HL-60 (cell line): ENCODE measurements at places on chromosomes 6 and 20.

- no peak for DNase-seq
These were observed 12.7 kb upstream of the FAM83C start for GRCh38 chr20:35304956-35305355.

GRCh38 chr20:22383156-22383555, 201.2 kb downstream of the FOXA2 start:
- DNase-seq: no peak

DNA sequence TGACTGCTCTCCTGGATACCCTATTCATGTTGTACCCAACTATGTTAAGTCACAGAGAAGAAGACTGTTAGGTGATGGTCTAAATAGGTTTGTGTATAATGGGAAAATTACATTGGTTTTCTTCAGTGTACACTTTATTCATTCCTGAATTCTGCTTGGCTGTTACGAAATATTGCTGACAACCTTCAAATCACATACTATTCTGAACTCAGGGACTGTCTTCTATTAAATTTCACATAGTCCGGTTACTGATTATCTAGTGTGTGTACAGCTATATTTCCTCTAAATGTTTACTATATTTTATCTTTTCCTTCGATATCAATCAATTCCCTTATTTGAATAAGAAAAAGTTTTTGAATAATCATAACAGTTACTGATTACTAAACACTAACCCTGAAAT, 1090.3 kb upstream of the CITED2 start:
- DNase-seq: no peak

- no peak for DNase-seq
These were observed 336.3 kb downstream of the CD83 start for GRCh38 chr6:14453712-14454472.

DNA sequence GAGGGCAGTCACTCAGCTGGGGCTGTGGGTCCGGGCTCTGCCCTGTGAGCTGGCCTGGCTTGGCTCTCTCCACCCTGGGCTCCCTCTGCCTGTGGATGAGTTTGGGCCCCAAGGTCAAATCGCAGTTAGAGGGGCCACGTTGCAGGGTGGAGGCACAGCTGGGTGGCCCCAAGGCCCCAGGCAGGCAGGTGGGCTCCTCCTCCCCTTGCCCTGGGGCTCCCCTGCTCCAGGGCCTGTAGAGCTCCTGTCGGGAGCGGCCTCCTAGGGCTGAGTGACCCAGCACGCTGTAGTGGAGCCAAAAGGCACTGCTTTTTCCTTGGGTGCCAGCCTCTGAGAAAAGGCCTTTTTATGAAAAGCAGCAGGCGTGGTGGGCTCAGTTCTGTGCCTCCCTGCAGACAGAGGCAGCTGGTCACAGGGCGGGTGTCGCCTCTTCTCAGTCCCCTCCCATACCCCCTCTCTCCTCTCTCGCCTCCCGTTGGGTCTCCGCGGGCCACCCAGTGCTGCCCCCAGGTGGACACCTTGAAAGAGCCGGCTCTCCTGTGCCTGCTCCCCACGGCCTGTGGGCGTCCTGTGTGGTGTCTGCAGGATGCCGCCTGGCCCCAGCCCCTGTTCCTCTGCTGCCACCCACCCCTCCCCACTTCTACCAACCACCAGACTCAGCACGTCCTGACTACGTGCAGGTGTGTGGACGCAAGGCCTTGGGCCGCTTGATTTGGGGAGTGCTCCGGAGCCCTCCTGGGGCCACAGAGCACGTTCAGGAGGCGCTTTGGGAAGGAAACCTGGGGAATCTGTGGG, 13.2 kb downstream of the SS18L1 start:
- DNase-seq: no peak

DNA sequence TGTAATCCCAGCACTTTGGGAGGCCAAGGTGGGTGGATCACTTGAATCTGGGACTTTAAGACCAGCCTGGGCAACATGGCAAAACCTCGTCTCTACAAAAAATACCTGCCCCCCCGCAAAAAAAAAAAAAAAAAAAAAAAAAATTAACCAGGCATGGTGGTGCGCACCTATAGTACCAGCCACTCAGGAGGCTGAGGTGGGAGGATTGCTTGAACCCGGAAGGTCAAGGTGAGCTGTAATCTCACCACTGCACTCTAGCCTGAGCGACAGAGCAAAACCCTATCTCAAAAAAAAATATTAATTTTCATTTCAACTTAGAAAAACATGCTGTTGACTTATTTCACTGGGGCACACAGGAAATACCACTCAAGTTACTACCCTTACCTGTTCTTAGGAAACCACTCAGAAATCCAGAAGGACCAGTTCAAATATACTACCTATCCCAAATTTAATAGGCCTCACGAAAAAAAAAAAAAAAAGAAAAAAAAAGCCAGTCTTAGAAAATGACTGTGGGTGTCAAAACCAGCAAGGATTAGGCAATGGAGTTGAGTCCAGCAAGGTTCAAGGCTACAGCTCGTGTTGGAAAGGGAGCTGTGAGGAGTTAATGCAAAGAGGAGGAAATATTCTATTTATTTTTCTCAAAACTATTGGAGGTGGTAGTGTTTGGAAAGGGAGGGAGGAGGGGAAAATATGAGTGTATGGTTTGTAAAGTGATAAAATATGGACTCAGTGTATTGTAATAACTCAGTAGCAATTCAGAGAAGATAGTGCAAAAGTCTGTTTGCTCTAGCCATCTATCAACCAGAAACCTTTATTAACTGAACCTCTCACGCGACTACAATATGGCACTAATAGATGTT, 33.9 kb upstream of the PIM1 start:
- no peak for DNase-seq

- DNase-seq: no peak
These were observed 568.9 kb upstream of the CITED2 start for GRCh38 chr6:139943391-139943790.

DNA sequence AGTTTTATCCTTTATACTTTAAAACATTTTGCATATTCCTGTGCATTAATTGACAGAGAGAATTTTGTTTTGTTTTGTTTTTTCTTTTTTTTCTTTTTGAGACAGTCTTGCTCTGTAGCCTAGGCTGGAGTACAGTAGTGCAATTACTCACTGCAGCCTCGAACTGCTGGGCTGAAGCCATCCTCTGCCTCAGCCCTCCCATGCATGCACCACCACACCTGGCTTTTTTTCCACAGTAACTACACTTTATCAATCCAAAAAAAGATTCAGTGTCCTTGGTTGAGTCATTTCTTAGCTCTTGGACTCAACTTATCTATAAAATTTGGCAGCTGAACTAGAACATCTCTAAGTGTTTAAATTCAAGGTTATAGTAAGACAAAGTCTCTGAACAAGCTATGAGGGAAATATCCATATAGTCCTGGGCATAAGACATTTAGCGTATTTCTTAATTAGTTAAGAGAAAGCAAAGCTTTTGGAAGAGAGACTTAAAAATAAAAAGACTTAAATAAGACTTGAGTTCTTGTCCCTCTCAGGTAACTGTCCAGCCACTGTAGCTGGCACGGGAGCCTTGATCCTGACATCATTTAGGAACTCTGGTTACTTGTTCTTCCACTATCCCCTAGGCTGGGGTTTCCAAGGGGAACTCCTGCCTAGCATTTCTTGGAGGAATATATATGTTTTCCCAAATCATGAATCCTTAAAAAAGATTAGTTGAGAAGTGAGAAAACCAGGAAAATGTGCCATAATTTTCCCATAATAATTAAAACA, 300.1 kb downstream of the HACE1 start:
- DNase-seq: no peak

DNA sequence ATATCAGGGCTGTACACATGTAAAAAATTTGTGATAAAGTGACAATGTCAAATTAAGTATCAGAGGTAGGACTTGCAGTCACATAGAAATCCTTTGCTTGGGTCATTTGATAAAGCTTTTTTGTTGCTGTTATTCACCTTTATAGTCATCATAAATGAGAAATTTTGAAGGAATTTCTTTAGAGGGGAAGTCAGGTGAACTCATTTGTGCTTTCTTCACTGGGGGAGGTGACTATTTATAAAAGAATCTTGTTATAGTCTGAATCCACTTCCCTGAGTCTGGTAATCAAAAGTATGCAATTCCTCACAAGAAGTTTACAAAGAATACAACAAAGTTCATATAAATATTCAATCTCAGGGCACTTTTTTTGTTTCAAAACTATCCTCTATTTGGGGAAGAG, 47.7 kb downstream of the FRK start:
- DNase-seq: no peak

DNA sequence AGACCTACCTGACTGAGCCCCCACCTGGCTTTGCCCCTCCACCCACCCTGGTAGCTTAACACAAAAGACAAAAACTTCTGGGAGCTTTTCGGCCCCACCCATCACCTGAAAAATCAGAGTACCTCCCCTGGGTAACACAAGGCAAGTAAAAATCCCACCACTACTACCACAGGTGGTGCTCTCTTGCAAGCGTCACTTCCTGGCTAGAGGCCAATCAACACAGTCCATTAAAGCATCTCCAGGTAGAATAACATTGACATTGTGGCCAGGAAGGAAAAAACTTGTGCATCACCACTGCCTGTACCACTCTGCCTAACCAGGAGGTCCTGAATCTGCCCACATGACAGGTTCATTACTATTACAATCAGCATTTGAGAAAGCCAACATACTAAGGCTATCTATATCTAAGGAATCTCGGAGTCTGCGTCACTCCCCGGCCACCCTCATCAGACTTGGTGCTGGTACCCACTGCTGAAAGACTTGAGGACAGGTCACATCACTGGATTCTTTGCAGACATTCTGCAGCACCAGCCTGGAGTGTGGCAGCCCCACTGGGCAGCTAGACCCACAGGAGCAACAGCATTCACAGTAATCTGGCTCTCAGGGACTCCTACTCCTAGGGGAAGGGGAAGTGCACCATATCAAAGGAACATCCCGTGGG, 125.9 kb downstream of the CDK19 start:
- no peak for DNase-seq

- DNase-seq: peak; percentile 70
These were observed 719 bp upstream of the EDN1 start for GRCh38 chr6:12289365-12289919.

- no peak for DNase-seq
These were observed 143.3 kb downstream of the UST start for GRCh38 chr6:148890096-148890495.

- DNase-seq: no peak
These were observed 40.0 kb upstream of the CD2AP start for GRCh38 chr6:47437592-47437991.

GRCh38 chr20:43925801-43926200, 11.1 kb downstream of the TOX2 start:
- DNase-seq: peak; percentile 39

DNA sequence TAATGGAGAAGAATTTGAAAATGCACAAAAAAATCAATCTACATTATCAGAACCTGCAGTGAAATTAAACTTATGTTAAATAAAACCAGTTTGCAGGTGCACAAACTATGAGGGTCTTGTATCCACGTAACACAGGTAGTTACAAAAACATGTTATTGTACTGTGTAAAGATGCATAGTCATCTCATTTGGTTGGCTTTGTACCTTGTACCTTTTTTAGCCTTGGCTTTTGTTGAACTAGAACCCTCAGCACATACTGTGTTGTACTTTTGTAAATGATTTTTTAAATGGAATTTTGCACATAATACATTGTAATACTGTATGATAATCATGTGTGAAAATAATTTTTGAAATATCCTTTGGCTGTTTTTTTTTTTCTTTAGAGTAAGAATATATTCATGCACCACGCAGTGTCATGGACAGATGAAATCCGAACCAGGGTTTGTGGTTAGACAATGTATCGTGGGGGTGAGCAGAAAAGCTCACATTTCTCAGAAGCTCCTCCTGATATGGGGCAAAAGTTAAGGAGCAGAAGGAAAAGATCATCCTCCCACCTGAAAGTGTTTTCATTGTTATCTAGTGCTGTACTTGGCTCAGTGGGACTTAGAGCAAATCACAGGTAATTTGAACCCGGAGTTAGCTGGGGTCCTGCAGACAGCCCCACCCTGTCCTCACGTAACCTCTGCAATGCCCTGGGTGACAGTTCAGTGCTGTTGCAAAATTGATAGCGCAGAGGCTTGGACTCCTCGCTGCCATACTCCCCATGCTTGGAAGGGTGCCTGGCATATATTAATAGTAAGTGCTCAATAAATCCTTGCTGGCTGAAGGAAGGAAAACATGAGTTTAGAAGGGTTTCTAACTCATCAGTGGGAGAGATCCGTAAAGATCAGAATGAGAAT, 14.8 kb upstream of the NAA20 start:
- no peak for DNase-seq

DNA sequence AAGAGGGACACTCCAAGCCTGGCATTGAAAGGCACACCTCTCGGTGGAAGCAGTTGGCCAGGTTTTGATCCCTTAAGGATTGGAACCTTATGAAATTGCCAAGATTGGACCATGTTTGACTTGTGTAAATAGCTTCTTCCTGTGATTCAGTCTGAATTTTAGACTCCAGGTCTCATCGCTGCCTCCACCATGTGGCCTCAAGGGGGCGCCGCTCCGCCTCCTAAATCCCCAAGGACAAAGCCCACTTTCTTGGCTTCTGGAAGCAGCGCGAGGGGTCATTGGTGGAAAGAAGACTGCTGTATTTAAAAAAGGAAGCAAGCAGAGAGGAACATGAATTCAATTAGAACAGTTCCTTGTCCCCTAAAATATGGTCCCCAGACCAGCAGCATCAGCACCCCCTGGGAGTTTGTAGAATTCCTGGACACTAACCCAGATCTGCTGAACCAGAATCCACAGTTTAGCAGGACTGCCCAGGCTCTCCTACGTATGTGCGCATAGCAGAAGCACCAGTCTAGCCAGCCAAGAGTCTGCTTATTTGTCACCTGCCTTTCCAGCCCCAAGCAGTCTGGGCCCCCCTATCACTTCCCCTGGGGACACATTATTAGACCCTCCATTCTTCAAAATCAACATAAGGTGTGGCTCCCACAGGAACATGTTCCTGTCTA, 108.5 kb downstream of the LY86 start:
- peak; percentile 94 for DNase-seq

DNA sequence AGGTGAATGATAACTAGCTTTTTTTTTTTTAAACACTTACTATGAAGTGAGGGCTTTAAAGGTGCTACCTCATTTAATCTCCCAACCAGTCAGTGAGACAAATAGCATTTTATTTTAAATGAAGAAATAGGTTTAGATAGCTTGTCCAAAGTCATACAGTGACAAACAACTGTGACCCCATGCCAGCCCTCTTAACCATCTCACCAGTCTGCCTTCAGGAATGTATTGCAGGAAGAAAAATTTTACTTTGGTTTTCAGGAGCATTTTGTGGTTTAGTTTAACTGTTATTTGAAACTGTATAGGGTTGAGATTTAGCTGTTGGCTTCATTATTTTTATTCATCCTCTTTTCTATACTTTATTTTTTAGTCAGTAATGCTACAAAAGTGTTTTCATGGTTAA, 18.6 kb downstream of the DSE start:
- no peak for DNase-seq

DNA sequence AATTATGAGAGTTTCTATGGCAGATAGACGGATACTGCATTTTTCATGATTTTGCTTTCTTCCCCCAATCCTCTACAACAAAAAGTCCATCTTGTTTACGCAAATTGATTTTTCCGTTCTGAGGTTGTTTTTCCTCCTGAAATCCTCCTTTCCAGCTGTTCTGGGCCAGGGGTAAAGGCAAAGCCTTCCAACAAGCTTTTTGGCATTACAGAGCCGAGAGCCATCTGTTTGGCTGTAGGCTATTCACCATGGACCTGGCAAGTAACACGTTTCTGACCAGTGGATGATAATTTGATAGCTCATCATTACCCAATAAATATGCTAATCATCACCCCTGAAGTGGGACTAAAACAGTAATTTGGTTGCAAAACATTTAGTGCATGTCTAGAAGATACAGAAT, 226.5 kb downstream of the CBLN4 start:
- DNase-seq: no peak

- no peak for DNase-seq
These were observed 384.2 kb downstream of the PRKN start for GRCh38 chr6:162343198-162343935.

GRCh38 chr6:39819676-39820075, 27.5 kb downstream of the DAAM2 start:
- no peak for DNase-seq
